PC-3 (cell line): ENCODE measurements at places on chromosomes 6 and 20. TPM values are rescaled to one million over a fixed set of nuclear protein-coding genes. Genes with fewer than 3 reads are reported as not detected.

The TDRD6 gene
- total RNA-seq = 0.07 TPM in 1 of 2 replicates, not detected in the other

DNA sequence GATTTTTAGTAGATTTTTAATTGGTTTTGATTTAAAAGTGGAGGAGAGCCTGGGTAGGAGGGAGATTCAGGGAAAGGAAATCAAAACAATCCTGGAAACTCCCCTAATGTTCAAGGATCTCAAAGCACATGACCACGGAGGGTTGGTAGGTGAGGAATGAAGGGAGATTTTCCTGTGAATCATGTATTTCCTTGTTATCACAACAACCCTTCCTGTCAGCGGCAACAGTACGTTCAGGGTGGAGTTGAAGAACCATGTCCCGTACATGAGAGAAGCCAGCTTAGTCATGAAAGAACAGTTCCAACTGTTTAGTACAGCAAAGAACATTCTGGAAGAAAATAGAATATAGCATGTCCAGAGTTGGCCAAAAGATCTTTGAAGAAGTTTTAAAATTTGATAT is 79.4 kb upstream of the SCAF8 start:
- no peaks in the 10 kb centered on the region for H3K27me3 ChIP-seq
- peaks cover 5% of the 10 kb centered on the region for H3K4me1 ChIP-seq
- no peaks in the 10 kb centered on the region for H3K36me3 ChIP-seq

DNA sequence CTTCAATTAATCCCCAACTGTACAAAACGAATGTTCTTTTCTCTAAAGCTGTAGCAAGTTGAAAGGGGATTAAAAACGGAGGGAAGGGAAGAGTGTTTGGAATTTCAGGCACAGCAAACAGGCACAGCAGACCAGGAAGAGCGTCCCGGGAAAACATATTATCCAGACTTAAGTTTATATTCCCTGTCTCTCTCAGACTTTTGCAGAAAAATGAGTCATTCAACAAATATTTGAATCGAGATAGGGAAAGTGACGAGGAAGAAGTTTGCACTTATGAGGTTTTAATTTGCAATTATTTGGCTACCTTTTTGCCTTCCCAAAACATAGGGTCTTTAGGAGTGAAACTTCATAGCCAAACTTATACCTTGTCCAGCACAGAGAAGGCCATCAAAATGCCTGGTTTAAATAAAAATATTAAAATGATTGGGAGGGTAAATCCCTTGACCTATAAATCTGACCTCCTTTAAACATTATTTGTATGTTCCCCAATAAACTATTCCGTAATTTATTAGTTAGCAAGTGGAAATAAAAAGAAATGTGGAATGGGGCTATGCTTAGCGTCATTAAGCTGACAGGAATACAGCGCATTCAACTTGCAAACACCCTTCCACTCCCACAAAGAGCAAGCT is 16.0 kb downstream of the HFE start:
- peak; percentile 75 for DNase-seq
- H3K36me3 ChIP-seq = no peaks in the 10 kb centered on the region
- peak overlapping the region; percentile 84 for H3K27ac ChIP-seq

DNA sequence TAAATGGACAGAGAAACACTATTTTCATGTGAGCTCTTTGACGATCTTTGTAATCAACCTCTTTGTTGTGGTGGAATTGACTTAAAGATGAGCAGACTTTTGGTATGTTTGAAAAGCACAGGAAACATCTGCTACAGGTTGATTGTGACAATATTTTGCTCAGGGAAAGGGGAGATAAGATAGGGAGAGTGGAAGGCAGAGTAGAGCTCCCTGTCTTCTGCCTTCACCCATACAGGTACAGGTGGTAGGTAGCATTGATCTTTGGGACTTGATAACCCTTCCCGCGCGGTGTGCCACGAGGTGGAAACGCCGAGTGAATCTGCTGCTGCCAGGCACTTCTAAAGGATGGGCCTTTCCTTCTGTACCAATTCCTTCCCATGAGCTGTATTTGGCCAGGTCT is 183.6 kb downstream of the UTRN start:
- no peaks in the 10 kb centered on the region for H3K4me1 ChIP-seq
- no peaks in the 10 kb centered on the region for H3K27me3 ChIP-seq
- no peak overlapping the region for H3K27ac ChIP-seq
- no peak for DNase-seq
- no peak overlapping the region for H3K4me3 ChIP-seq

The ANKRD66 gene
- total RNA-seq = not detected in 2 replicates

The TINAG gene
- not detected in 2 replicates for total RNA-seq
